NCI-H1436 treated with DMSO at 0.1 percent for 48 hours (cell line): ENCODE measurements at places on chromosomes 2 and 18.

DNA sequence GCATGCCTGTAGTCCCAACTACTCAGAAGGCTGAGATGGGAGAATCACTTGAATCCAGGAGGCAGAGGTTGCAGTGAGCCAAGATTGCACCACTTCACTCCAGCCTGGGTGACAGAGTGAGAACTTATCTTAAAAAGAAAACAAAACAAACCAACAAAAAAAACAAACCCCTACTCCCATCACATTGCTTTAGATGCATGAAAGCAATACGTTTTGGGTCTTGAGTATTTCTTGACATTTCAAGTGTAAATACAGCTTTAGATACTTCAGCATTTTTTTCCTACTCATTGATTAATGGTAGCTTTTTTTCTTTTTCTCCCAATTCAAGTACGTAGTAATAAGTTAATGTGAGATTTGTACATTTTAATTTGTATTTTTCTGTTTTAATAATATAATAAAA lies 20.3 kb downstream of the RASGRP3 start:
- no peak for DNase-seq

DNA sequence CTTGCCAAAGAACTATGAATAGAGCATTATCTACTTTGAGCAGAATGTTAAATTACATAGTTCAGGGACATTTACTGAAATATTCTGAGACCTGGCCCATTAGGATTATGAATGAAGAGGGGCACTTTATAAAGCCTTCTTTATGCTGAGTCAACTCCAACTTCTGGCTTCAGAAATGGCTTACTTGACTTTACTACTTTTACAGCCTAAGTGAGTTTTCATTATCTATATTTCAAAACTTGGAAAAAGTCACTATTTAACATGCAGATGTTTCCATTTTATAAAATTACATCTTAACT lies 37.7 kb downstream of the SESTD1 start:
- DNase-seq, result no peak

DNA sequence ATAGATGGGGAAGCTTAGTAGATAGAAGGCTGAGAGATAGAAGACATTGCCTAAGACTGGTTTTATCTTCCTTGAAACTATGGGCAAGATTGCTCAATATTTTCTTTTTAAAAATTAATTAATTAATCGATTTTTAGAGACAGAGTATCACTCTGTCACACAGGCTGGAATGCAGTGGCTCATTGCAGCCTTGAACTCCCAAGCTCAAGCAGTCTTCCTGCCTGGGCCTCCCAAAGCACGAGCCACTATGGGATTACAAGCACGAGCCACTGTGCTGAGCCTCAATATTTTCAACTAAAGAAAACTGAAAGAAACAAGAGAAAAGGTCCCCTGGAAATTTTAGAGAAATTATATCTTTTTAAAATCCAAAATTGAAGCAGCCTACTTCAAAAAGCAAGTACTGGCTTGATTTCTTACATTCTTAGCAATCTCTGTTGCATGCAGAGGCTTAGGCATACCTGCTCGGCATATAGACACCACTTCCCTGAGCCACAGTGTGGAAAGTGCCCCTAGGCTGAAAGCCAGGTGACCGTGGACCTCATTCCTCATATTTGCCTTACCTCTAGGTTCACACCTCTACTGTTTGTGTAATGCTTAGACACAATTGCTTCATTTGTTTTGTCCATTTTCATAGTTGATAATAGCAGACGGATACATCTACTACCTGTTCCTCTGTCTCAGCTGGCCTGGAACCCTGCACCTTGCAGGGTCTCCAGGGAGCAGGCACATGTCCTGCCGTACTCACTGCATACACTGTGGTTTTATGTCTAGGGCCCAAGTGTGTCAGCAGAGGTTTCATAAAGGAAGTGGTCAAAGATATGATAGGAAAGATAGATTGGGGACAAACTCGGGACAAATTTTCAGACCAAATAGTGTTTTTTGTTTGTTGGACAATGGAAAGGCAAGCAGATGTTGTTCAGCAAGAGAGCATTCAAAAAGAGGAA lies 166.5 kb upstream of the ALPP start:
- DNase-seq, result no peak

GRCh38 chr2:211423018-211423417 lies 866.6 kb downstream of the CPS1 start:
- no peak for DNase-seq

- no peak for DNase-seq
Observed at GRCh38 chr18:24936691-24937090, 415.3 kb downstream of the ZNF521 start.

DNA sequence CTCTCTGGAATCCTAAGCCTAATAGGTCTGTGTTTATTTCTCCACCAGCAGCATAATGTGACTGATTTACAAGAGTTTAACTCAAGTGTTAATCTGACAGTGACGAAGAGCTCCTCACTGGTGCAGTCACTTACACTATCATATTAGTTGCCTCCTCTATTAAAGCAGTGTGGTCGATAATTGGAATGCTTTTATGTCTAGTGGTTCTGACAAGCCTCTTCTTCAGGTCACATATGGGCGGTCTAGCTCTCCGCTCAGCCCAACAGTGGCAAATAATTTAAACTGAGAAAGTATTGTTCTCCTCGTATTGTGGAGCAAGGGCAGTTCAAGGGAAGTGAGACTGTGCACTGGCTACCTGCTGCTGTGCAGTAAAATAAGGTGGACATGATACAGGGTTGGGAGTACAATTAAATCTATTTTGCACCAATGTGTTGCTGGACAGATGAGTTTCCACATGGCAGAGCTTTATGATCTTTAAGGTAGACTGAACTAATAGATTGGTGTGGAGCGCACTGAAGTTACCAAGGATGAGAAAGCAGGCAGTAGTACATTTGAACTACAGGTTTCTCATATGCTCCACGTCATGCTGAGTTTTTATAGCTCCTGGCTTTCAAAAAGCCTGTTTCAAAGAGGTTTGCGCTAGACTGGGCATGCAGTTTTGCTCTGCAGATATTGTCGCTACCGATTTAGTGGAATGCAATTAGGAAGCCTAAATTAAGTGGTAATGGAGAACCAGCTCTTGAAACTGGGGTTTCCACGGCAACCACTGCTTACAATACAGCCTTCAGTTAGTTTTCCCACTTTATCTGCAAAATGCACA lies 151.7 kb upstream of the POU3F3 start:
- DNase-seq, result no peak

DNA sequence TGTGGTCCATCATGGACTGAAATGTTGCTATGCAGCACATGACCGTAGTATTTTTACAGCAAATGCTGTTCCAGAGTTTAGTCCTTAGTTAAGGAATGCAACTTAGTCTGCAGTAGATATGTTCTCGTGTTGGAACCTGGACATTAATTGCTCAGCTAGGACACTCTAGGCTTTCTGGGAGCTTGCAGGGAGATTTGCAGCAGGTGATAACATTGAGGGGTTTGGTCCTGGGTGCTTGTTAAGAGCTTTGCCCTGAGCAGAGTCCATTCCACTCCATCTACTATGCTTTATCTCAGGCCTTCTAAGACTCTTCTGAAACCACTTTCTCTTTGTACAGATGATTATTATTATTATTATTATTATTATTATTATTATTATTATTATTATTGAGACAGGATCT lies 27.1 kb downstream of the DRC1 start:
- DNase-seq, result no peak

DNA sequence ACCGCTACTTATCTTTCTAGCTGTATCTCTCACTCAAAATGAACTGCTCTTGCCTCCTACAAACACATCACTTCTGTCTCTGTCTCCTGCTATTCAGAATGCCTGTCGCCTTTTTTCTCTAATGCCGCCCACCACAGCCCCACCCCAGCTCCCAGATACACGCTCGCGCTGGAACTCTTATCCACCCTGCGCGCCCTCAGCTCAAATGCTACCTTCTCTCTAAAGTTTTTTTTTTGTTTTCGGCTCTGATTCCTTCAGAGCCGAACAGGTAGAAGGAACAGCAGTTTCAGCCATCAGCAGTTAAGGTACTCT lies 3.9 kb upstream of the SOS1 start:
- no peak for DNase-seq

DNA sequence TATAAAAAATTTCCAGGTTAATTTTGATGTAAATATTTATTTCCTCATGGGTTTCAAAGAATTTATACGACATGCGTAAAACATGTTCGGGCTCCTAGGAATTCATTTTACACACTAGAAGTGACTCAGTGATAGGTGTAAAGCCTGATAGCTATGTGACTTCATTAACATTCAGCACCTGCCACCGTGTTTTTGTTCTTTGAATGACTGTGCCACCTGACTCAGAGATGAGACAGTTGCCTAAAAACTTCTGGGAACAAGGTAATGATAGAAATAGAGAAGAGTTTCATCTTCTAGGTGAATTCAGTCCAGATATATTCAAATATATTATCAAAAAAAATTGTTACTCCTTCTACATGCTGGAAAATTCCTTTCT lies 10.0 kb downstream of the IL1R2 start:
- DNase-seq, result no peak

GRCh38 chr2:45171136-45171501 lies 161.9 kb upstream of the SIX2 start:
- DNase-seq, result no peak

GRCh38 chr2:45607701-45608100 lies 3.4 kb downstream of the SRBD1 start:
- DNase-seq, result no peak

DNA sequence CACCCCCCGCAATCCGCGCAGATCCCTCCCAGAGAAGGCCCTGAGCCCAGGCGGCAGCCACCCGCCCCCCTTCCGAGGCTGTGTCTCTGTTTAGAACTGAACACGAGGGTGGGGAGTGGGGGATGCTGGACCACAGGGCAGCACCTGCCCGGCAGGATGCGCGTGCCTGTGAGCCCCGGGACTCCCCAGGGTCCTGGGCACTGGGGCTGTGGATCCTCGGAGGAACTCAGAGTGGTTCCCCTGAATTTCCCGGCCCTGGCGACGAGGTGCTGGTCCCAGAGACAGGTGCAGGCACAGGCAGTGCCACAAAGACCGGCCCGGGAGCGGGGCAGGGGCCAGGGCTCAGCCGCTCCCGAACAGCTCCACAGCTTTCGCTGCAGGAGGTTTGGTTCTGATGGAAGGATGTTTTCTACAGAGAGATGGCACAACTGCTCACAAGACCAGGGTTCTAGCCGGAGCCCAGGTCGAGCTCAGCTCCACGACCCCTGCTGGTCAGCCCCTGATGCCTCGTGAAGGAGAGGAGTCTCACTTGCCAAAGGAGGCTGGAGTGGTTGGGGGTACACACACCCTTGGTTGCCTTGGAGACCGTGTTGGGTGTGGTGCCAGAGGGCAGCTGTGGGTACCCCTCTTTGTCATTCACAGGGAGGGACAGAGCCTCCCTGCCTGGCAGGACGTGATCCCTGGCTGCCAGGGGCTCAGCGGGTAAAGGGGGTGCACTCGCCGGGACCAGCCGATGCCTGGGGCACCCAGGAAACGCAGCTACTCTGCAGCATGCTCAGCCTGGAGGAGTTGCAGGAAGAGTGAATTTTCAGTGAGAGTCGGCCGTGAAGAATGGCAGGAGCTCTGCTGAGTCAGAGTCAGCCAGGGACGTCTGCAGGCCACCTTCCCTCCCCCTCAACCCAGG lies 4.4 kb upstream of the NEU4 start:
- DNase-seq, result no peak

- no peak for DNase-seq
Observed at GRCh38 chr2:165141601-165142354, 62.1 kb downstream of the SCN3A start.

DNA sequence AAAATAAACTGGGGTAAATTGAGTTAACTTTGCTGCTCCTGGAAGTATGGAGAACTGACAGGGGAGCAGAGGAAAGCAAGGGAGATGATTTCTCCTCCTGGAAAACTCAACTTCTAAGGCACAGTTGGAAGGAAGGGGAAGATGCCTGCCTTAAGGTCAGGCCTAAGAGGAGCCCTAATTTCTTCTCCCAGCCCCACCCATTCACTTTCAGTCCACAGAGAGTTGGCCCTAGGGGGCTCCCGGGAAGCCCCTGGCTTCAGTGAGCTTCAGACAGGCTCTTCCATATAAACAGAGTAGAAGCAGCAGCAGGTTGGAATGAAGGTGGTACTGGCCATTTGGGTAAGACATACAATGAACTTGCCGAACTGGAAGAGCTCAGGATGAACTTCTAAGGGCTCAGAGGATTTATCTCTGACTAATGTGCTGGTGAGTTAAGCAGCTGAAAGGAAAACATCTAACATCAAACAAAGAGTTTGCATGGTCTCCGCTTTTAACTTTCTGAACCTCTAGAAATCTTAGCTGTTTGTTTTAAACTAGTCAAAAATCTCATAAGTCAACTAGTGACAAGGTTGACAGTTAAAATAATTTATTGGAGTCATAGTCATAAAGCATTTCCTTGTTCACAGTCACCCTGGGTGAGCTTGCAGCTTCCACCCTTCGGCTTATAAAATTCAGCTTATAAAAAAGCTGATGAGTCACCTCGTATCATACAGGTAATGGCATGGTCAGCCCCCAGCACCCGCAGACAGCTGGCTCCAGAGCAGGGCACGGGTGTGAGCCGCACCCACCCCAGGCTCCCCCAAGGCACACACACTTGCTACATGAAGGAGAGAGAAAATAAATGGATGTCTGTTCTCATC lies 9.8 kb downstream of the MALL start:
- DNase-seq, result no peak

DNA sequence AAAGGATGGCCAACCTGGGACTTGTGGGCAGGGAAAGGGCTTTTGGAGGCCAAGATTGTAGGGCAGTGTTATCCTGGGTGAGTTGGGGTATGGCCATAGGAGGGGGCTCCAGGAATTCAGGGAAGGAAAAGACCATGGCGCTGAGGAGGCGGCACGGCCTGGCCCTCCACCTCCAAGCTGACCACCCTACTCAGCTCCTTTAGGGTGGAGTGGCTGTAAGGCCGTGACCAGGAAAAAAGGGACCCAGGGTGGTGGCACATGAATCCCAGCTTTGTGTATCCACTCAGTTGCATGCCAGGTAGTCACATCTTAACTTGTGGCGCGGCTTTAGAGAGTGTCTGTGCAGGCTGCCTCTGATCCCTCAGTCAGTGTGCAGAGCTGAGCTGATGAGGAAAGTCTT lies 168.1 kb downstream of the AGAP1 start:
- no peak for DNase-seq

GRCh38 chr18:50432915-50433314 lies 58.1 kb downstream of the SKA1 start:
- DNase-seq, result no peak

DNA sequence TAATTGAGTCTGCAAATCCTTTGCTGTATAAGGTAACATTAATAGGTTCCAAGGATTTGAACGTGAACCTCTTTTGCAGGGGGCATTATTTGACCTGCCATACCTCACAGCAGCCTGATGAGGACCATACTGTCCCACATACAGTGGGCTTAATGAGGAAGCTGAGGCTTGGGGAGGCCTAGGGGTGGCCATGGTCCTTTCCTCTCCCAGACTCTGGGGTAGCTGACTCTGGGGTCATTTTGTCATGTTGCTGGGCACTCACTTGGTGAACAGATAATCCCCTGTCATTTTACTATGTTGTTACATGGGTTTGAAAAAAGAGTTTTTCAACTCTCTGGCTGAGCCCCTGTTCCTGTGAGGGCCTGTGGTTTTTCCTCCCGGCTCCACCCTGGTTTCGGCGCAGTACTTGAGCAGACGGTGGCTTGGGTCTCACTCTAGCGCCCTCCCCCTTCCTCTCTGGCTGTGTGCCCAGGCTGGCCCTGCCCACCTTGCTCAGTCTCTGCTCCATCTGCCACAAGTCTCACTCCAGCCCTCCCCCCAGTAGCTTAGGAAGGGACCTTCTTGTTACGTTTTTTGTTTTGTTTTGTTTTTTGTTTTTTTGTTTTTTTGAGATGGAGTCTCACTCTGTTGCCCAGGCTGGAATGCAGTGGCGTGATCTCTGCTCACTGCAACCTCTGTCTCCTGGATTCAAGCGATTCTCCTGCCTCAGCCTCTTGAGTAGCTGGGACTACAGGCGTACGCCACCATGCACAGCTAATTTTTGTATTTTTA lies 21.0 kb downstream of the INPP4A start:
- peak; percentile 55 for DNase-seq
